ENCODE measurements at places on chromosomes 1 and 21.

- DNase-seq: no peak
Measured at GRCh38 chr1:166844791-166845190, 5.5 kb downstream of the POGK start.

DNA sequence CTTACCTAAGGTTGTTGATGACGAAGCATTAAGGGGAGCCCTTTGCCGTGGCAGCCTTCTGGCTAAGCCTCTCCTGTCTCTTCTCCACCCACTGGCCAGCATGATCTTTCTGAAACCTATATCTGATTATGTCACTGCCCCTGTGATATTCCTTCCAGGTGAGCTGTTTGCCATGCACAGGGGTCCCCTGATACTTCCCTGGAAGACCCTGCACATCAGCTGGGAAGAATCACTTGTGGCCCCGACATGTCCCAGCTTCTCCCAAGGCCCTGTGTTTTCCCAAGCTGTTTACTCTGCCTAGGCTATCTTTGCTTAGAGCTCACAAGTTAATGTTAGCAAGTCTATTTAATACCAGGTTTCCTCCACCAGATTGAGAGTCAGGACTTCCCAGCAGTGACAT is 12.3 kb downstream of the RD3 start:
- DNase-seq: no peak

DNA sequence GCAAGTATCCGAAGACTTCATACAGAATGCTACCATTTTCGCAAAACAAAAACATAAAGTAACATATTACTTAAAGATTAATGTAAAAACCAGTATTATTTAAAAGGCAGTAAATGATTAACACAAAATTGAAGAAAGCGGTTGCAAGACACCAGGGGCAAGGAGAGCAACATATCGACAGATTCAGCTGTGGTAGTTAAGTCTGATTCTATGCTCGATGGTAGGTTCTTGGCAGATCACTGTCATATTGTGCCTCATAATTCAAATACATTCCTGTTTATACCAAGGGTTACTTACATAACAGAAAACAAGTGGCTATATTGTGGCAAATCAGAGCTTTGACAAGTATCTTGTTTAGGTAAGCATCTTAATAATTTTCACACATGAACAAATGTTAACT is 37.7 kb downstream of the NRIP1 start:
- no peak for DNase-seq

DNA sequence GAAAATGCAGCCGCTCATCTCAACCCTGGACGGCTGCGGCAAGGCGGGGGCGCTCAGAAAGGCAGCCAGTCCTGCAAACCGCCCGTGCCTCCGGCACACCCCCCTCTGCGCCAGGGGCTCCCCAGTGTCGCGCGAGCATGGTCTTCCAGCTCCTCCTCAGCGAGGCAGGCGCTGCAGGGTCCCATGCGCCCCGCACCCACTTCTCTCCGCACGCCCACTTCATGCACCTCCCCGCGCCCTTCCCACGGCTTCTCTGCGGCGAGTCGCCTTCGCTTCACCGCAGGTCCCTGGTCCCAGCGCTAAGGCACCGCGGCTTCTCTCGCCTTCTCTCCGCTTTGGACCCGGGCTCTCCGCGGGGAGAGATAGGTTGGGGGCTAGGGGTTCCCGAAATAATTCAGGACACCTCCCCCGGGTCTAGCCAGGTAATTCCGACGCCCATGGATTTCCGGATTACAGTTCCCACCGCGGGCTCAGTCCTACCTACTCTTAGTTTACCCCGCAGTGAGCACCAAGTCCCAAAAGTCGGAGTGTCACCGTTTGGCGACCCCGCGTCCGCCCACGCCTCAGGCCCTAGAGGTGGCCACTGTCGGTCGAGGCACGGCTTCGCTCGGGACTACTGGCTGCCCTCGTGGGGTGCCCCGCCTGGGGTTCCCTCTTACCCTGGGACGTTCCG is 67.5 kb downstream of the SYT2 start:
- no peak for DNase-seq

GRCh38 chr1:30462826-30463425 is 260.5 kb downstream of the MATN1 start:
- no peak for DNase-seq

Measured in activated CD8-positive, alpha-beta T cell treated with anti-CD3 and anti-CD28 coated beads for 36 hours (primary cell).